Prostate gland (tissue), 2 donors: ENCODE measurements at places on chromosomes 2 and 18.

GRCh38 chr2:128504246-128505149, 185.8 kb upstream of the HS6ST1 start:
- no peak for DNase-seq

- DNase-seq, result no peak
Measured at GRCh38 chr2:64440843-64441242, 13.1 kb upstream of the LGALSL start.

DNA sequence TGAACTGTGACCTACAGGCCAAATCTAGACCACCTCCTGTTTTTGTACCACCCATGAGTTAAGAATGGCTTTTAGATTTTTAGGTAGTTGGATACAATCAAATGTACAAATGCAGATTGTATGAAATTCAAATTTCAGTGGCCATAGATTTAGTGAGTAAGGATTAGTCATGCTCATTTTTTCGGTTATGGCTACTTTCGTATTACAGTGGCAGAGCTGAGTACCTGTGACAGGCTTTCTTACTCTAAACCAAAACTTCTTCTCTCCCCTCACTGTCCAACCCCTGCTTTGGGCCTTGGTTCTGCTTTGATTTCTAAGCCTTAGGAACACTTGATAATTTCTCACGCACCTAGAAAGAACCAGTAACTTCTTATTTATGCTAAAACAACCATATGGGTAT, 82.1 kb downstream of the CDC42EP3 start:
- DNase-seq, result no peak

GRCh38 chr18:54932472-54932871, 26.8 kb downstream of the CCDC68 start:
- DNase-seq, result no peak
